ENCODE measurements at places on chromosomes 3 and 15. TPM values are rescaled to one million over a fixed set of nuclear protein-coding genes. Genes with fewer than 3 reads are reported as not detected.

The PLSCR4 gene
- total RNA-seq, result 3.5 TPM

The CTXN2 gene
- total RNA-seq, result 0.05 TPM

The SLC22A14 gene
- total RNA-seq, result 0.13 TPM

The SH2D7 gene
- not detected for total RNA-seq

The SETMAR gene
- total RNA-seq, result 9.6 TPM

The CCDC39 gene
- total RNA-seq, result not detected

The CCR5 gene
- total RNA-seq, result not detected

The C2CD4A gene
- 0.15 TPM for total RNA-seq

The SUCNR1 gene
- total RNA-seq, result not detected

The KLF15 gene
- 0.10 TPM for total RNA-seq

The CCR9 gene
- total RNA-seq, result not detected

The TEX55 gene
- total RNA-seq, result not detected

The RTP1 gene
- total RNA-seq, result not detected

The C3orf85 gene
- total RNA-seq, result not detected

The DUOXA2 gene
- not detected for total RNA-seq

The SLC28A1 gene
- not detected for total RNA-seq

The GRK7 gene
- total RNA-seq, result 0.10 TPM

The HEMK1 gene
- total RNA-seq, result 12.1 TPM

The DZIP1L gene
- total RNA-seq, result 11.1 TPM

The ASTE1 gene
- total RNA-seq, result 7.4 TPM
